ENCODE measurements at places on chromosomes 7 and 10. TPM values are rescaled to one million over a fixed set of nuclear protein-coding genes. Genes with fewer than 3 reads are reported as not detected.

Gene CCDC172
- total RNA-seq, result not detected

GRCh38 chr7:51633596-51633995, 317.0 kb upstream of the COBL start:
- DNase-seq, result no peak

DNA sequence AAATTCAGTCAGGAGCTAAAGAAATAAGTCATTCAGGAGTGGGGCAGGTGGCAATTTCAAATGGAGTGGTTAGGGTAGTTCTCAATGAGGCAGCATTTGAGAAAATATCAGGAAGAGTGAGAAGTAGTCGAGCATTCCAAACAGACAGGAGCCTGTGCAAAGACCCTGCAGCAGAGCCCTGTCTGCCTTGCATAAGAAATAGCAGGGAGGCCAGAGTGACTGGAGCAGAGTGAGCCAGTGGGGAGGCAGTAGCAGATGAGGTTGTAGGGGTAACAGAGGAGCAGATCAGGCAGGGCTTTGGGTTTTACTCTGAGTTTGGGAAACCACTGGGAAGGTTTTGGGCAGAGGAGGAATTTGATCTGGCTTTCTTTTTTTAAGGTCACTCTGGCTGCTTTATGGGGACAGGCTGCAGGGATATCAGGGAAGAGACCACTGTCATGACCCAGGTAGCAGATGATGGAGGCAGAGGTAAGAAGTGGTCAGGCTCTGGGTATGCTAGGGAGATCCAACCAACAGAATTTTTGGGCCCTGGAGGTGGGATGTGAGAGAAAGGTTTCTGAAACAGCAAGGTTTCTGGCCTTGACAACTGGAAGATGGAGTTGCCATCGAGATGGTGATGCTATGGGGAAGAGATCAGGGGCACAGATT, 1.3 kb upstream of the BLVRA start:
- peak; percentile 36 for DNase-seq

Gene RNF133
- total RNA-seq, result not detected

- no peak for DNase-seq
Measured at GRCh38 chr10:127964621-127965020, 57.7 kb downstream of the PTPRE start.

Gene PRKAR2B
- 0.08 TPM for total RNA-seq

DNA sequence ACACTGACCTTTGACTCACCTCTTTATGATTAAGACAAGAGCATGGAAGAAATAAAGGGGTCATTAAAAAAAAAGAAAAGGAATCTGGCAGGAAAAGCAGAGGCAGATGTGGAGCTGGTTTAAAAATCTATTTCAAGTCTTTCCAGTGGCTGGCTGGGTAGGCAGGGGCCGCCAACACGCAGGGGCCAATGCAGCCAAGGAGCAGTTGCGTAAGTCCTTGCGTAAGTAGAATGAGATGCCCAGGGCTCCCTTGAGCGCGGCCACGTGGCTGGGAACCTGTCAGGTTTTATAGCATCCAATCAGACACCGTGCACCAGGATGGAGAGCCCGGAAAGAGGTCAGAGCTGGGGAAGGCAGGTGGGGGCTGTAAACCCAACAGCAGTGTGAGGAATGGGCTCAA, 123.8 kb upstream of the INSYN2A start:
- DNase-seq, result no peak

GRCh38 chr10:24887855-24888231, 64.6 kb downstream of the PRTFDC1 start:
- no peak for DNase-seq

DNA sequence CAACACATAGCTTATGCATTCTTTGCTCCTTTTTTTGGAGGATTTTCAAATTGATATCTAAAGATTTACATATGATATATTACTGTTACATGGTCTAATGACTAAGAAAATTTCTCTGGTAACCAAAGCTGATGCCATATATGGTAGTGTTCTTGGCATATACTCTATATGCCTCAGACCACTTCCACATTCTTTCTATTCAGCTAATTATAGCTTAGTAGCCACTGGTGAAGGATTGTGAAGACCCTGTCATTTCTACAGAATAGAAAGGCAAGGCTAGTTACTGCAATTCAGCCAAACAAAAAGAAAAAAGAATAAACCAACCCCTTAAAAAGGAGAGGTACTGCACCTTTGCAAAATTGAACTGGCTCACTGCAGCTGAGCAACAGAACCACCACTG, 3.7 kb downstream of the PURB start:
- peak; percentile 72 for DNase-seq

Gene PLA2G12B
- not detected for total RNA-seq

Gene TMEM196
- total RNA-seq, result not detected

Gene DPP6
- total RNA-seq, result not detected

DNA sequence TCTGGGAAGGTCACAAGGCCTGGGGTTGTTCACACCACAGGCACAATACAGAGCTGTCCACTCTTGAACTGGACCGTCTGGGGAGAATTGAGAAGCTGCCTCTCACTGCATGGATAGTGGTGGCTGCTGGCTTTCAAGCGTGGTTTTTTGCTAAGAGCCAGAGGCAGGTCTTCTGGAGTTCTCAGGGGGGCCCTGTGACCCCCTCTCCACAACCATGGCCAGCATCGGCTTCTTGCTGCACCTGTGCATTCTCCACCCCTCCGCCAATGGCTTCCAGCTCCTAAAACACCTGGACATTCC, 140.3 kb downstream of the ADCY1 start:
- DNase-seq, result no peak
